ENCODE measurements at places on chromosomes 6 and 20.

DNA sequence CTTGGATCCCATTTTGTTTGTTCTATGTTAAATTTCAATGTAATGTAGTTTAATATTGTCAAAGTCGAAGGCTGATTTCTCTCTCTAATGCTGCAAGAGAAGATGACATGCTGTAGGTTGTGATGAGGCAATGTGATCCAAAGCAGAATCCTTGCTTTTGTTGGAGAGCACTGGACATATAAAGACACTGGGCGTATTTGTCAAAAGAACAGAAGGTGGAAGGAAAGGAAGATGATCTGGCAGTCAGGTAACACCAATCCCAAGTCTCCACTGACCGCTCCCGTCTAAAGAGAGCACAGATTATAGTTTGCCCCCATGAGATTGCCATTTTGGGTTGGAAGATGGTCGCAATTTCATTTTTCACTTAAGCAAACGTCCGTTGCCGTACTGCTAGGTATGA, 935 bp upstream of the RFX6 start:
- DNase-seq = no peak

- no peak for DNase-seq
Observed at GRCh38 chr6:132261354-132261753, 139.9 kb downstream of the MOXD1 start.

GRCh38 chr6:56749632-56750151, 107.0 kb upstream of the DST start:
- peak; percentile 54 for DNase-seq

DNA sequence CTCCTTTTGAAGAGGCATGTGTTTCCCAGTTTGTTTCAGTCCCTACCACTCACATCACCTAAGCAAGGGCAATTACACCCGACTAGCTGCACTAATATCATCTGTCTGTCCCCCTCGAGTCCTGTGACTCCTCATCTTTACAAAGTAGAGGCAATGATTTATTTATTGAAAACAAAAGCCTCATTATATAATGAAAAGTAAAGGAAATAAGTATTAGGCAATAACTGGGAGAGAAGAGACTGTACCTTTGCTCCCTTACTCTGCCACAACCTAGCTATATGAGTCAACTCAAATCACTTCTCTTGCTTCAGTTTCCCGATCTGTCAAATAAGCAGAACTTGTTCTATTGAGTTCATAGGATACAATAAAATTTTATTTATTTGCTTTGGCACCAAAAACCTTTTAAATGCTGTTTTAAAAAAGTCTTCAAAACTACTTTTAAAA, 38.9 kb downstream of the CSNK2A1 start:
- no peak for DNase-seq

DNA sequence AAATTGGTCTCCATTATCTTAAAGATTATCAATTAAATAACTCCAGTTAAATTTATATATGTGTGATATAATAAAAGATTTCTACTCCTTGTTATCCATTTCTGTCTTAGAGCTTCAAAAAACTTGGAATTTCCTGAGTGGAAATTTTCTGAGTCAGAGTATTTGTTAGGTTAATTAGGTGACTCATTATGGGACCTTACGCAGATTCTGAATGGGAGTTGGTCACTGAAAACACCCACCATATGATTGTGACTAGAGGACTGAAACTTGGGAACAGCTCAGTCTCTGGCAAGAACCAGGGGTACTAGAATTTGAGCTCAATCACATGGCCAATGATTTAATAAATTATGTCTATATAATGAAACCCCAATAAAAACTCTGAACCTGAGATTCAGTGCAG, 125.4 kb upstream of the HMGCLL1 start:
- DNase-seq = peak; percentile 5

- no peak for DNase-seq
Observed at GRCh38 chr6:43078691-43079090, 2.6 kb downstream of the PTK7 start.

- DNase-seq = no peak
Observed at GRCh38 chr6:16400248-16400760, 161.9 kb downstream of the GMPR start.

GRCh38 chr6:57123111-57123510, 33.1 kb downstream of the ZNF451 start:
- no peak for DNase-seq

GRCh38 chr6:32932132-32932868, 8.5 kb downstream of the HLA-DMB start:
- no peak for DNase-seq

- peak; percentile 89 for DNase-seq
Observed at GRCh38 chr6:1131285-1132079, 180.4 kb upstream of the FOXQ1 start.

GRCh38 chr20:13870170-13870748, 85.4 kb downstream of the NDUFAF5 start:
- no peak for DNase-seq

GRCh38 chr20:6094063-6094462, 28.8 kb downstream of the FERMT1 start:
- no peak for DNase-seq

DNA sequence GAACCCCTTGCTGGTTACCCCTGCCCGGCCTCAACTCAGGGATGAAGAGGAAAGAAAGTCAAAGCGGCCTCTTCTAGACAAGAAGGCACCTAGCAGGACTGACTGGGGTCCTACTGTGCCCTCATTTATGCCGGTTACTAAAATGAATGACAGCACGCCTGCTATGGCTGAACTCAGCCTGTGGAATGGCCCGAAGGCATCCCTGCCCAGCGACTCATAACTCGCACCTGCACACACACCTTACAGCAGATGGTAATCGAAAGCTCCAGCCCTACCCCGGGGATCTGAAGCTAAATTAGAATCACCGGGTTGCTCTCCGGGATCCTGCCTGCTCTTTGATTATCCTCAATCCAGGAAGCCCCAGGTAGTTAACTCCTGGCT, 747 bp upstream of the TXNDC5 start:
- no peak for DNase-seq

GRCh38 chr6:161188547-161189465, 85.1 kb downstream of the AGPAT4 start:
- DNase-seq = no peak

GRCh38 chr6:95293257-95293656, 284.1 kb upstream of the MANEA start:
- DNase-seq = no peak

DNA sequence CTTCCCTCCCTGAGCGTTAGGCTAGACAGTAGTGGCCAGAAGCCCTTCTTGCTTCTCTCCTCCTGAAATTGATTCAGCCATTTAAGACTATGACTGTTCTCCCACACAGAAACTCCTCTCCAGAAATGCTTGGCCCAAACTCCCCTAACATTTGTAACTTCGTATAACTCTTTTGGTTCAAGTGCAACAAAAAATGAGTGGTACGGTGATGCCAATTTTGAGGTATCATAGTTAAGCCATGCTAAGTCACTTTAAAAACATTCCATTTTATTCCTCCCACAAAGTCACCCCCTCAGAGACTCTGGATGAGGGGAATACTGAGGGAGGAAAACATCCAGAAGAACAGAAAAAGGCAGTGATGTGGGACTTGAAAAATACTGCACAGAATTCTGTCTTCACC, 21.1 kb upstream of the ROS1 start:
- no peak for DNase-seq

DNA sequence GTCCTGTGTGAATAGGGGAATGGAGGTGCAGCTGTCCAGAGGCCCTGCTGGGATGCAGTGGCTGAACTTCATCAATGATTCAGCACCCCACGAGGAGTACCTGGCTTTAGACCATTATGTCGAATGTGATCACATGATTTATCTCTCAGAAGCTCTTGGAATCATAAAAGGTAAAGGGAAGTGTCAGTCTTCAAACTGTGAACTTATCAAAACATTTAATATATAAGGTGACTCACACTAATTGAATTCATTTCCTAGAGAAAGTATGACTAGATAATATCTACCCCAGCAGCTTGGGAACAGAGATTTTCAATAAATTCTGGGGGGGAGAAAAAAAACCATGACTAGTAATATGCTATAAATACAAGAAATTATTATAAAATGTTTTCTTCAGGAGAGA, 29.5 kb downstream of the ALDH8A1 start:
- DNase-seq = peak; percentile 33

GRCh38 chr6:132405143-132405915, 4.1 kb upstream of the MOXD1 start:
- DNase-seq = peak; percentile 64

DNA sequence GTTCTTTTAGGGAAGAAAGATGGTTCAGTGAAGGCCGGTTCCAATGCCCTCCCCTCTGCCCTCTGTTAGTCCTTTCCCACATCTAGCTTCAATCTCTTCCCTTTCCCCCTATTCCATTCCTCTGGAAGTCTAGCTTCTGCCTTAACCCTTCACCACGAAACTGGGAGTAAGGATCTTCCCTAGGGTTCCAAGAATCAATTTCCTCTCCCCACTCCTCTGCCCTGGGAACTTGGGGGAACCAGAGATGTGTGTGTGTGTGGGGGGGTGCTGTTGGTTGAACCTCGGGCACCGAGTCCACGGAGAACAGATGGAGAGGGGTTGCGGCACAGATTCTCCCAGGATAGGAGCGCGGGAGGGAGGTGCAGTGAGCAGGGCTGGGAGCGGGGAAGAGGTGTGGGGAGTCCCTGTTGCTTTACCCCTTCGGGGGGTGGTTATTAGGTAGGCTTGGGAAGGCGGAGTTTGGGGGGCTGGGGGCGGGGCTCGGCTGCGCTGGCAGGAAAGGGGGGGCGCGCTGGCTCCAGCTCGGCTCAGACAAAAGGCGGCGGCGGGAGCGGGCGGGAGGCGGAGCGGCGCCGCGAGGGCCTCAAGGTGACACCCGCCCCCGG, at the start of gene TMEM151B:
TSS of gene TMEM151B (plus strand) at position 530 of the 605 bp plus-strand sequence. CDS start 293 bp downstream, outside the sequence.
- DNase-seq = no peak

DNA sequence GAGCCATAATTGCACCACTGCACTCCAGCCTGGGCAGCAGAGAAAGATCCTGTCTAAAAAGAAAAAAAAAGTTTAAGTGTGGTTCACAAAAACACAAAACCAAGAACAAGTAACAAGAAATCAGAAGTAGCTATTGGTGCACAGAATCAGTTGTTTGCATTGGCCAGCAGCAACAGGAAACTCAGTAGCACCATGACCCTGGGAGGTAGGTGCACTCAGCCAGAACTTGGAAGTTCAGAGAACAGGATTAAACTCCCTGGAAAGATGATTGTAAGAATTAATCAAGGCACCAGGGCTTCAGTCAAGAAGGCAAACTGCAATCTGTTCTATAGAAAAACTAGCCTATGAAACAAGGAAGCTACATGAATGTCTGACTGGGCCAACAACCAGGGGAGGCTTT, 267.9 kb downstream of the COL12A1 start:
- DNase-seq = peak; percentile 51

- peak; percentile 16 for DNase-seq
Observed at GRCh38 chr20:25389401-25389857, 1.2 kb downstream of the ABHD12 start.

- DNase-seq = no peak
Observed at GRCh38 chr6:45375449-45375848, 2.3 kb downstream of the SUPT3H start.

GRCh38 chr6:25186919-25187318, 92.3 kb upstream of the CARMIL1 start:
- DNase-seq = no peak
